ENCODE measurements at places on chromosomes 16 and 17.

DNA sequence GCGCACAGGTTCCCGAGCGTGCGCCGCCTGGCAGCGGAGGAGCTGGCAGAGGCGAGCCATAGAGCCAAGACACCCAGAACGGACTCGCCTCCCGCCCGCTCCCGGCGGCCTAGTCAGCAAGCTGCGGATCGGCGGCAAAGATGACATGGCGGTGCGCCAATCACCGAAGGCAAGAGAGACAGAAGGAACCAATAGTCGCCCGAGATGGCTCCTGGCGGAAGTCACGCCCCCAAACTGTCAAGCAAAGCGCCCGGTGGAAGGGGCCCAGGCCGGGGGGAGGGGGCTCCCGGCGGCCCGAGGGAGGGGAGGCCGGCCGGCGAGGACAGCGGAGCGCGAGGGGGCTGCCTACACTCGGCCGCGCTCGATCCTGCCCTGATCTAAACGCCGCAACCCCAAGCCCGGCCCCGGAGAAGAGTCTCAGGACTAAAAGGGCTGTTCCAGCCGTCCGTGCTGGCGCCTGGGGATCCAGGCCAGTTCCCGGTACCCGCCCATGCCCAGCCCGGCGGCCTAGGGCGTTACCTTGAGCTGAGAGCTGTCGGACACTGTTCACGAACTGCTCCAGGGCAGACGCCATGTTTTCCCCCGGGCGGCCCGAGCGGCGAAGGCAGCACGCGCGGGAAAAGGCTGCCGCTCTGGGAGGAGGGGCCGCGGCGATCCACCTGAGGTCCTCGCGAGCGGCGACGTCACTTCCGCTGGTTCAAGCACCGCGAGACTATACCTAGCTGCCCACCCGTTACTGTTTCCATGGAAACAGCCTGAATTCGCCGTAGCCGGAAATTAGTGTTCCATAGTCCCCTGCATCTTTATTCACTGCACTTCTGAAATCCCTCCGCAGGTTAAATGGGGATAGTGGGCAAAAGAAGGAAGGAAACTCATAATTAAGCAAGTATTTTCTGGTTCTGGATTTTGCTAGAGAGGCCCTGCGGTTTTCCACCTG, at the start of gene COPS3:
COPS3 (minus strand) TSS at position 634 of the 937 bp plus-strand sequence; CDS start at position 574, 60 bp downstream.
- peak; percentile 97 for DNase-seq

DNA sequence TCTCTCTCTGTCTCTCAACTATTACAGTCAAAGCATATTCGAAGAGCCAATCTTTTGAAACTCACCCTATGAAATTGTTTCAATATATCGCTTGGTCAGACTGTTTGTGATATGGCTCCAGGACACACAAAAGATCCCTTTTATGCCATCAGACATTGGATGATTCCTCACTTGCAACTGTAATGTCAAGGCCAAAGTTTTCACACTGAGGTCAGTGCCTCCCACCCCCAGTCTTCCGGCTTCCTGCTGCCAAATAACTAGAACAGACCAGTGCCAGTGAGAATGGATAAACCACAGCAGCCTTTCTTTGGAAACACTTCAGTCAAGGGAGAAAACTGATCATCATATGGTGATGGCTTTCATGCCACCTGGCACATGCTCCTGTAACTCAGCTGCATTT, 321.9 kb upstream of the ZFHX3 start:
- DNase-seq, result no peak

- no peak for DNase-seq
Measured at GRCh38 chr16:89473136-89473712, 17.1 kb downstream of the ANKRD11 start.

- DNase-seq, result no peak
Measured at GRCh38 chr16:86396422-86396821, 113.9 kb upstream of the FOXF1 start.

DNA sequence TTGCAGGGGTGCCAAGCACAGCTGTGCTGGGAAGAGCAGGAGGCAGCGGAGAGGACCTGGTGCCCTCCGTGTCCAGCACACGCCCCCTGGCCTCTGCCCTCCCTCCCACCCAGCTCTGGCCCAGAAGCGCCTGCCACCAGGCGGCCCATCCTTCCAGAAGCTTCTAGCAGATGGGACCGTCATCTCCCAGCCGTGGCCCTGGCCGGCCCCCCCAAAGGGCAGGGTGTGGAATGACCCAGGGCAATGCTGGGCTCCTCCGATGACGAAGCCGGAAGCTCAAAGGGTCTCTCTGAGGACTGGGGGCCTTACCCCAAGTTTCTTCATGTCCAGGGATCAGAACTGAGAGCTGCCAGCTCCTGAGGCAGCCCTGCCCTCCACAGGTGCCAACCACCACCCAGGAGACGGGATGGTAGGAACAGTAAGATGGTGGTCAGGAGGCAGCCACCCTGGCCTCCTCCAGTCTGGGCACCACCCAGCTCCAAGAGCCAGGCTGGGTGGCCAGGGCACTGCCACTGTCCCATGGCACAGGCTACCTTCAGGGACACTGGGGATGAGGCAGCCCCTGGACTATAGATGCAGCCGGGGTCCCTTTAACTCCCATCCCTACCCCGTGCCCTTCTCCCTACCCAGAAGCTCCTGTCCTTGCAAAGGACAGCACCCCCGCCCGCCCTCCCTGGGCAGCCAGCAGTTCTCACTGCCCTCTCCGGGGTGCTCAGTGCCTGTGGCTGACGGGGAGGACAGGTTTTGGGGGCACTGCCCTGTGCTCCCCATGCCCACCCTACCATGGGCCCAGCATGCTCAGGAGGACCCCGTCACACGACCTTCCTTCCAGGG, 6.5 kb upstream of the CDH15 start:
- DNase-seq, result no peak

DNA sequence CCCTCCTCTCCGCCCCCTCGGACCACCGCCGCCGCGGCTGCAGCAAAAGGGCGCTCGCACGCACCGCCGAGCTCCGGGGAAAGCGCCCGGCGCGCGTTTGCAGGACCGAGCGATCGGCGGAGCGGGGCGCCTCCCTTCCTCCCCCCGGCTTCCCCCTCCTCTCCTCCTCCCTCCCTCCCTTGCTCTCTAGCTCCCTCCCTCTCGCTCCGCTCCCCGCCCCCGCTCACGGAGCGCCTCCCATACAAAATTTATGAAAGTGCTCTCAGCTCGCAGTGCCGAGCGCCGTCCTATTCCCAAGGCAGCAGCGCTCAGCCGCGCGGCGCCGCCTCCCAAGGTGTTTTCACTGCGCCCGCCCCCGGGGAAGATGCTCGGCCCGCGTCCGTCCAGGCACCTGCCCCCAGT, at the start of gene RTN4RL1:
RTN4RL1 (minus strand) TSS at position 115 of the 402 bp plus-strand sequence. CDS start 469 bp downstream, outside the sequence.
- DNase-seq, result peak; percentile 64

DNA sequence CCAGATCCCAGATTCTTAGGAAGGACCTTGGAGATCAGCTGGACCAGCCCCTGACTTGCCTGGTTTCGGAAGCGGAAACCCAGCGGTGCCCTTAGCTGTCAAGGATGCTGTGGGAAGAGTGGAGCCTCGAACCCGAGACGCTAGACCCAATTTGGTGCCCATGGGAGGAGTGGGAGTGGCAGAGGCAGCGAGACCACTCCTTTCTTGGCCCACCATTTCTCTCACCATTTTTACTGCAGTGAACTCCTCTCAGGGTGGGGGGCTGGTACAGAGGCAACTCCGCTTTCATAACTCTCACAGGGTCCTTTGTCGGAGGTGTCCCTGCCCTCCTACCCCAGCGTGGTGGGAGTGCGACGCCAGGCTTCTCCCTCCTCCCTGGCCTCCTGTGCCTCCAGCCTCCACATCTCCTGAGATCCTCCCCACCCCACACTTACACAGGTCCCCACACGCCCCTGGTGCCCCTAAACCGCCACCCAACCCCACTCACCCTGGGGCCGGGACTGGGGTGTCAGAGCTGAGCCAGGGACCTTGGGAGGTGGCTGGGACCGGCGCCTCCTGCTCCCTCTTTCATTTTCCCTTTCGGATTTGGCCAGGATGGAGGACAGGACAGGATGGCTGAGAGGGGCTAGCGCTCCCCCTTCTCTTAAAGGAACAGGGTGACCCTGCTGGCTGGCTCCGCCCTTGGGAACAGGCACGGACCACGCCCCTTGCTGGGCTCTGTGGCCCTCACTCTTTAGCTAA, at the start of gene GJD3:
GJD3 (minus strand) TSS at position 617 of the 741 bp plus-strand sequence. CDS start 922 bp downstream, outside the sequence.
- DNase-seq, result no peak

- no peak for DNase-seq
Measured at GRCh38 chr16:73062743-73063733, 15.1 kb upstream of the ZFHX3 start.

GRCh38 chr17:33888455-33888854, 366.6 kb upstream of the CCL2 start:
- DNase-seq, result no peak

DNA sequence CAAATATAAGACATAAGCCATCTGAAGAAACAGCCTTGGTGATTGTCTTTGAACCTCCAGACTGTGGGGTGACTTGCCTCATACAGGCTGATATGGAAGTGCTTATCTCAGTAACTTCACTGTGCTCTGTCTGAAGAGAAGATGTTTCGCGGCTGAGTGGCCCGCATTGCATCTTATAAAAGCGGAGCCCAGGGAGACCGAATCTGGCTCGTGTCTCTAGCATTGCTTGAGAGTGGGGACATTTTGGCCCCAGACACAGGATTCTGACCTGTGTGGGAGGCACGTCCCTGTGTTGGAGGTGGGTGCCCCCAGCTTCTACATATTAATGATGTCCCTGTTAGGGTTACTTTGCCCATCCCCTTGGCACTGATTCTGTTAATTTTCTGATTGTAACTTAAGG, 66.4 kb downstream of the METRNL start:
- no peak for DNase-seq

- peak; percentile 71 for DNase-seq
Measured at GRCh38 chr16:46822270-46822669, 8.7 kb downstream of the C16orf87 start.

- no peak for DNase-seq
Measured at GRCh38 chr17:71709271-71709890, 411.4 kb upstream of the SOX9 start.

DNA sequence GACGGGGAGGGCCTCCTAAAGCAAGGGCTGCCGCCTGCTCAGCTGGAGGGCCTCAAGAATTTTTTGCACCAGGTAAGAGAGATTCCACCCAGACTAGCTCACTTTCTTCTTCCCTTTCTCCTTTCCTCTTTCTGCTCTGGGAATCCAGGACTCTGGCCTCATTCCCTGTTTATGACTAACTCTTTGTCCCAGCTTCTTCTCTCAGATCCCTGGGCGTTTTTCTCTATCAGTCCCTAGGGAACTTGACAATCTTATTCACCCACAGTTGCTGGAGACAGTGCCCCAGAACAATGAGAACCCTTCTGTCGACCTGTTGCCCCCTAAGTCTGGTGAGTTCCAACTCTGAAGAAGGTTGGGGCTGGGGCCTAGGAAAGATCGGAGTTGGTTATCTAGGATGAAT, 15.6 kb downstream of the CNTROB start:
- no peak for DNase-seq

DNA sequence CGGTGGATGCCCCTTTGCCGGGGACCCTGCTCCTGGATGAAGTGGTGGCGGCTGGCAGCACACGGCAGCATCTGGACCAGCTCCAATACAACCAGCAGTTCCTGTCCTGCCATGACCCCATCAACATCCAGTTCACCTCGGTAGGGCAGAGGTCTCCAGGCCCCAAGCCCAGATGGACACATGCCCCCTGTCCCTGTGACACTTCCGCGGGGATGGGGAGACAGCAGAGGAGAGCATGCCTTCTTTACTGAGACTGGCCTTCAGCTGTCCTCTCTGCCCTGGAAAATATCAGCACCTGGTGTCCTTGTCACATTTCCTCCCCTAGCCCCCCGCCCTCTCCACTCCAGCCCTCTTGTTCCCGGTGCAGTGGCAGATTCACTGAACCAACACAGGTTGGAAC, 6.2 kb downstream of the CHAD start:
- DNase-seq, result no peak

DNA sequence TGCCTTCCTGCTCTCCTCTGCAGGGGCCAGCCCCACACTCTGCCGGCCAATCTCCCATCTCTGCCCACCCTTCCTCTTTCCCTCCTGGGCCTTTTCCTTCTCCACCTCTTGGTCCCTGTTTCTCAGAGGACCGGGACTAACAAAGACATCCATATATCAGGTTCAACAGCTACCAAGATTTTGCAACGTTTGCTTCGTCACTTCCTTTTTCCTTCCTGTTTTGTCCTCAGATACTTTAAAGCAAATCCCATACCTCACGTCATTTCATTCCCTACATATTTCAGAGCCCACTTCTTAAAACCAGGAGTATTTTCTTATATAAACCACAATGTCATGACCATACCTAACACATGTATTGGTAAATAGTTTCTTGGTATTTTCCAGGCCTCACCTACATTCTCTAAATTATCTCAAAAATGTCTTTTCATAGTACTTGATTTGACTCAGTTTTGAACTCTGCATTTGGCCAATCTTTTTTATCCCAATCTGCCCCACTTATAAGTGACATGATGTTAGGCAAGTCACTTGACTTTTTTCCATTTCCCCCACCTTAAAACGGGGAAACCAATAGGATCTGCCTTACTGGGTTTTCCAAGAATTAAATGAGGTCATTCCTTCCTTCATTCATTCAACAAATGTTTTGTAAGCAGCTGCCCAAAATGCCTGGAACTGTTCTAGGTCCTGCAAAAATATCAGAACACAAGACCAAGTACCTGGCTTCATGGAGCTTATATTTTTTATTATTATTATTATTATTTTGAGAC, 7.2 kb upstream of the USP10 start:
- no peak for DNase-seq

- no peak for DNase-seq
Measured at GRCh38 chr17:33196883-33197282, 96.2 kb downstream of the ASIC2 start.

DNA sequence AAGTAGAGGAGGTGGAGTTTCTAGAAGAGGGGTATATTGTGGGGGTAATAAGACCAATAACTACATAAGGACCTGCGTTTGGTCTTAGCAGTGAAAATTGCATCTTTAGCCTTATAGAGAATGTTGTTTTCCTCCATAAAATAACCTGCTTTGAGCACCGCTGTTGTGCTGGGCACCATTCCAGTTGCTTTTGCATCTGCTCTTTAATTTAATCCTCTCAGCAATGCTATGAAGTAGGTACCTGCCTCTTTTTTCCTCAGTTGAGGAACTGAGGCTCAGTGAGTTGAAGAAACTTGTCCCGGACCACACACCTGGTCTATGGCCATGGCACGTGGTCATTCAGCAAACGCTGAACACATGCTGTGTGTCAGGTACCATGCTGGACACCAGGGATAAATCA, 238.1 kb downstream of the MSI2 start:
- no peak for DNase-seq

- no peak for DNase-seq
Measured at GRCh38 chr16:86786338-86786737, 208.0 kb downstream of the FOXL1 start.

GRCh38 chr17:80108036-80108971, 6.9 kb downstream of the GAA start:
- DNase-seq, result no peak

GRCh38 chr17:16513873-16514272, 21.9 kb upstream of the LRRC75A start:
- DNase-seq, result no peak

GRCh38 chr16:85181739-85182129, 69.5 kb upstream of the CIBAR2 start:
- DNase-seq, result no peak

DNA sequence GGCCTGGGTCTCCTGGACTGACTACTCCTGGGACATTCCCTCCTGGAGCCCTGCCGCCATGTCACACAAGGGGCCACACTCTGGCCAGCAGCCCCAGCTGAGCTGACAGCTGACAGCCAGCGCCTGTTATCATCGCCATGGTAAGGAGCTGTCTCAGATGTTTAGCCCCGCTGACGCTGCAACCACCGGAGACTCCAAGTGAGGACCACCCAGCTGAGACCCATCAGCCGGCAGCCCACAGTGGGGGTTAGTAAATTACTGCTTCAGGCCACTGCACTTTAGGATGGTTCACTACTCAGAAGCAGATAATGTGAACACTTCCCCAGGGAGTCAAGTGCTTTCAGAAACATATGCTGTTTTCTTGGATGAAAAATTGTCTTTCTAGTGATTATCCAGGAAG, 14.6 kb upstream of the SPHK1 start:
- DNase-seq, result no peak

- no peak for DNase-seq
Measured at GRCh38 chr16:87207509-87207908, 109.7 kb downstream of the C16orf95 start.

Data from T-helper 1 cell (primary cell).